ENCODE measurements at places on chromosomes 6 and 20. TPM values are rescaled to one million over a fixed set of nuclear protein-coding genes. Genes with fewer than 3 reads are reported as not detected.

GRCh38 chr6:34233867-34234266, 2.8 kb upstream of the HMGA1 start:
- DNase-seq: no peak

DNA sequence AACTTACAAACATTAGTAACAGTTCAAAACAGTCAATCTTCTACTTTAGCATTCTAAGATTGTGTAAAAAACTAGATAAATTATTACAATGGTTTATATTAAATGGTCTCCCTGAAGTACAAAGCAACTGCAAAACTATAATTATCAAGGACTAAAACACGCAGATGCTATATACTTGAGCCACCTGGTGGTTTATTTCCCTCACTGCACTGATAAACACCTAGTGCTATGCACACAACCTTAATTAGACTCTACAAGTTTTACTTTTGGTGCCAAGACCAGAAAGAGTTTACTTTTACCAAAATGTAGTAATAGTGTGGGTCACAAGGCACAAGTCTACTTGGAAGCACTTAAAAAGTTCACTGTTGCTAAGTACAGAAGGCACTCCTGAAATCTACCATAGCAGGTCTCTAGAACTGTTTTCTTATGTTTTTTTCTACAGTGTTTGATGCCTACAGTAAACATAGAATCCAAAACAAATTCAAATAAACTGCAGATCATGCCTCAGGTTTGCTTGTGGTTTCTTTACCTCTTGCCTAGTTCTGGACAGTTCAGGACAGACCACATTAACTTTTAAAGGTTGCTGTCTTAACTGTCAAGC, 49.2 kb downstream of the GMDS start:
- peak; percentile 47 for DNase-seq

FAM209B gene
- total RNA-seq: 3.1 TPM

GRCh38 chr20:25178563-25179438, 16.7 kb upstream of the ENTPD6 start:
- DNase-seq: no peak

MOCS3 gene
- total RNA-seq: 3.0 TPM

GRCh38 chr6:119076173-119076572, 2.3 kb downstream of the FAM184A start:
- no peak for DNase-seq

- DNase-seq: no peak
Observed at GRCh38 chr6:113586413-113587077, 270.6 kb upstream of the MARCKS start.
